IgD-negative memory B cell (primary cell): ENCODE measurements at places on chromosomes 2 and 18. TPM values are rescaled to one million over a fixed set of nuclear protein-coding genes. Genes with fewer than 3 reads are reported as not detected.

The RAPGEF4 gene
- polyA plus RNA-seq, result not detected

The MDH1 gene
- 213 TPM for polyA plus RNA-seq

The MCM6 gene
- 8.2 TPM for polyA plus RNA-seq

The TNP1 gene
- not detected for polyA plus RNA-seq

The DPY30 gene
- polyA plus RNA-seq, result 157 TPM

The SMYD1 gene
- polyA plus RNA-seq, result not detected

The ELOA2 gene
- polyA plus RNA-seq, result not detected

The C1GALT1C1L gene
- polyA plus RNA-seq, result not detected

The KCNG2 gene
- polyA plus RNA-seq, result not detected

The MTHFD2 gene
- polyA plus RNA-seq, result 6.0 TPM

The REG3A gene
- not detected for polyA plus RNA-seq

The CHST9 gene
- not detected for polyA plus RNA-seq

The IL37 gene
- polyA plus RNA-seq, result not detected

The GALR1 gene
- polyA plus RNA-seq, result not detected

The DSC2 gene
- not detected for polyA plus RNA-seq

The LYG1 gene
- polyA plus RNA-seq, result 0.48 TPM

The FRZB gene
- 0.90 TPM for polyA plus RNA-seq

The EVX2 gene
- not detected for polyA plus RNA-seq
